ENCODE measurements at places on chromosomes 4 and X.

DNA sequence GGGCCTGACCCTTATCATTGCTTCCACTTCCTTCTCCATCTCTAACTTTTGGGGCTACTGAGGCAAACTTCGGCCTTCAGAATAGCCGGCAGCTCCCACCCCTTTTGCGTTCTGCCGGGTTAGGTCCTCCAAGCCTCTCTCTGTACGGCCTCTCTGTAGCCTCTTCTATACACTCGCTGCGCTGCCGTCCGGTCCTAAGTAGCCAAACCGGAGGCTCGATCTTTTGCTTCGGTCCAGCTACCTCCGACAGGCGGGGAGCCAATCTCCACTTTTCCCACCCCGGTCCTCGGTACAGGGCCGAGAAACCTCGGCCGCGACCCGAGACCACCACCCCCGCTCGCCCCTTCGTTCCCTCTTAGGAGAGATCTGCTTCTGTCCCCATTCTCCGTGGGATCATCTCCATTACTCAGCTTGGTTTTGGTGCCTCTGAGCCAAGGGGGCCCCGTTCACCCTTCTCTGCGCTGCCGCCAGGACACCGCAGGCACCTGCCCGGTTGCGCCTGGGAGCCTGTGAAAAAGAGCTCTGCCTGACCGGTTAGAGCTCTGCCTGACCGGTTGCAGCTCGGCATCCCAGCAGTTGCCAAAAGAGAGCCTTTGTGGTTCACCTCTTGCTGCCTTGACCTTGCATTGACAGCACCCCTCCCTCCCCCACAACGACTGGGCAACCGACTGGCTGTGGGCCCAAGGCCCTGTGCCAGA lies 1.0 kb upstream of the HTR2C start:
- no peak for DNase-seq

DNA sequence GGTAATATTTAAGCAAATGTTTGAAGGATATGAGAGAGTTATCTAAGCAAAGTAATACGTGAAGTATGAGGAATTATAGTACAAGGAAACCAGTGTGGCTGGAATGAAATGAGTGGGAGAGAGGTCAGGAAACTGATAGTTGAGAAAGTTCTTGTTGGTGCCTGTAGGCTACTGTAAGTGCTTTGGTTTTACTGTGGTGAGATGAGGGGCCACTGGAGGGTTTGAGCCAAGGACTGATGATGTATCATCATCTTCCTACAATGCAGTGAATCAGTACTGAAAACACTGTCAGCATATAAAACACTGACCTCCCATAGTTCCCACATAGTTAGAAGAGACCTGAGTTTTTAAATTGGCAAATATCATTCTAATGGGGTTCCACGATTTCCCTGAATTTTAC lies 367.5 kb upstream of the CTSO start:
- peak; percentile 97 for DNase-seq

GRCh38 chrX:53305996-53306937 lies 24.9 kb upstream of the IQSEC2 start:
- DNase-seq = peak; percentile 42

DNA sequence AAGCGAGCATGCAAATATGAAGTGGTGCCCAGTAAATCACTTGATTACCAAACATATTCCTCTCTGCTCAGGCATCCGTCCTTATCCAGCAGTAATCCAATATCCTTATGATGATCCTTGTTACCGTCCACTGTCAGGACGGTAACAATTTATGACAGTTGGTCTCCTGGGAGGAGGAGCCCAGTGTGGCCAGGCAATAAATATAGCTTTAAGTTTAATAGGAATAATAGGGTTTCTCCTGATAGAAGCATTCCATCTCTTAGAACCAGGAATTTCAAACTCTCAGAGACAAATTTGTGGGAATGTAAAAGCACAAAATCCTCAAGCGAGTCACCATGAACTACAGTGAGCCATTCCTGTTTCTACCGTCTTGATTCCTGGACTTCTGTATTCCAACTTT lies 171.2 kb upstream of the IL15 start:
- DNase-seq = no peak

DNA sequence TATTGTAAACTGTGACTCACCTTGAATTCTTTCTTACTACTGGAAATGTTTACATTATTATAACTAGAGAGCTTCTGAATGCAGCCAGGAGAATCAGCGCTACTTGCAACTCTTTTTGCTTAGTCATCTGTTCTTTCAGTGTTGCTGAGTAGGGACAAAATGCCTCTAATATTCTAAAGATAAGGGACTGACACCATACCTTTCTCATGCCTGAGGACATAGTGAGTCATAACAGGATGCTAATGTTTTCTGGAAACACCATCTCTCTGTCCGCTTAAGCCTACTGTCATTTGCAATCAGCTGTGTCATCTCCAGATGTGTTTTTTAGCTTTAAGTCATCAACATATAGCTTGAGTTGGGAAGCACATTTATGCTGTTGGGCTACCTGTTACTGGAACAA lies 108.3 kb downstream of the QRFPR start:
- DNase-seq = peak; percentile 91

- DNase-seq = no peak
Measured at GRCh38 chrX:45191383-45191782, 9.3 kb downstream of the DIPK2B start.

- DNase-seq = no peak
Measured at GRCh38 chr4:122522944-122523343, 66.4 kb upstream of the IL2 start.

GRCh38 chr4:80140194-80140593 lies 57.1 kb upstream of the PRDM8 start:
- DNase-seq = no peak

DNA sequence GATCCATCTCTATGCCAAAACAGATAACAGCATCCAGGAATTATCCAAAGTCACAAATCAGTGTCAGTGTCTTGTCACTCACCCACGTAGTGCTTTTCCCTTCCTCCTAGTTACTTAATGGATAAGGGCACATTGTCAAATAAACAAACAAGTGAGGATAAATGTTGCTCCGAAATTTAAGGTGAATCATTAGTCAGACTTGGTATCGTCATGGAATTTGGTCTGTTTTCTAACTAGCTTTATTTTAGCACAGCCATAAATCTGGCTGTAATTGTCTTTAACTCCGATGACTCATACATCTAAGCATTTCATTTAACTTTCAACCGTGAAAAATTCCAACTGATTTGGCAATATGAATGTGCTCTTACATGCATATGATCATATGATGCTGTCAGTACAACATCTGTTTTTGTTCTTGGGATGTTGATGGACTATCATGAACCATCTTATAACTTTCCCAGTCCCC lies 83.3 kb downstream of the SNCA start:
- peak; percentile 97 for DNase-seq

GRCh38 chr4:123547216-123548165 lies 150.9 kb downstream of the SPRY1 start:
- DNase-seq = no peak

- DNase-seq = no peak
Measured at GRCh38 chr4:26892480-26893150, 32.0 kb downstream of the STIM2 start.

DNA sequence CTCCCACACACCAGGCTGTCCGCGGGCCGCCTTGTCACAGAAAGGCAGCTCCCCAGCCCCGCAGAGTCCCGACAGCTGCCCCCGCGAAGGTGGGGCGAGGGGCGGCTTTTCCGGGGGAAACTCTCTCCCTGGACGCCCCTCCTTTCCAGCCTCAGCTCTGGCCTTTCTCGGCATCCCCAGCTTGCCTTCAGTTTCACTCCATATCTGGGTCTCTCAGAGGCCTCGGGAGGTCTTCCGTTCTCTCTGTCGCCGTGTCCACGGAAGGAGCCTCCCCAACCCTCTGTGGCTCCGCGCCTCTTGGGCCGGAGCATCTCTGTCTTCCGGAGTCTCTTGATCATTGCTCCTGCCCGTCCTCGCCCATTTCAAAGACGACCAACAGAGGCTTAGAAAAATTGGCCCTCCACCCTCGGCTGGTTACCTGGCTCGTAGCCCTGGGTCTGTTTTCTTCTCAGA lies 6.1 kb upstream of the MSX1 start:
- no peak for DNase-seq

DNA sequence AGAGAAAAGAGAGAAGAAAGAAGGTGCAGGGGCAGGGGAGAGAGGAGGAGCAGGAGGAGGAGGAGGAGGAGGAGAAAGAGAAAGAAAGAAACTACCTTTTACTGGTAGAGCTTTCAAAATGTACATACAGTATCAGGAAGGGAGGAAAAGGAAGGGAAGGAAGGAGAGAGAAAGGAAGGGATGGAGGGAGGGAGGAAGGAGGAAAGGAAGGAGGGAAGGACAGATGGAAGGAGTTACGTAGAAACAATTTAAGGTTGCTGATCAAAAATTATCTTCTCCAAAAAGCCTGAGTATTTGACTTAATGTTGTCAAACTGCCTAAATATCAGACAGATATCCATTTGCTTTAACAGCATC lies 13.4 kb downstream of the TBC1D9 start:
- no peak for DNase-seq

DNA sequence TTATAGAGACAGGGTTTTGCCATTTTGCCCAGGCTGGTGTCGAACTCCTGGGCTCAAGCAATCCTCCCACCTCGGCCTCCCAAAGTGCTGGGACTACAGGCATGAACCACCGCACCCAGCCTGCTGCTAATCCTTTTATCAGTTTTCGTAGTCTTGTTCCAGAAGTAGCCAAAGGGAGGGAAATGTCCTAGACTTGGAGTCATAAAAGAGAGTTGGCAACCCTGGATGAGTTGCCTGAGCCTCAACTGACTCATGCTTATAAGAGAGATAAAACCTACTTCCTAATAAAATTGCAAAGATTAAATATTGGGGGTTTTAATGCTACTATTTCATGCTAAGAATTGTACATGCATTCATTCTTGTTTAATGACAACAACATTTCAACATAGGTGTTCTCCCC lies 44.3 kb downstream of the CD40LG start:
- DNase-seq = peak; percentile 26

DNA sequence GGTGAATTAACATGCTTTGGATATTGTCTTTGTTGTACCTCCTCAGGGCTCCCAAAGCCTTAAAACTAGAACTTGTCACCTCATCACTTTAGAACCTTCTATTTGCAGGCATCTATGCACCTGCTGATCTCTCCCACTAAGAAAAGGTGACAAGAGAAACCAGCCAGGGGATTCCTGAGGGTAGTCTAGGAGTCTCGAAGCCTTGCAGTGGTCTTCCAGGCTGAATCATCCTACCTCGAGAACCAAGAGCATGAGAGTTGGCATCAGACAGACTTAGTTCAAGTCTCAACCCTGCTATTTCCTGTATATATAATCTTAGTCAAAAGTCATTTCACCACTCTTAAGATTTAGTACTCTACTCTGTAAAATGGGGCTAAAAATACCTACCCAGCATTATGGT lies 29.6 kb downstream of the RTL5 start:
- no peak for DNase-seq

- peak; percentile 81 for DNase-seq
Measured at GRCh38 chrX:150202641-150203247, 160.4 kb upstream of the MAMLD1 start.

GRCh38 chrX:141958675-141959074 lies 55.0 kb downstream of the MAGEC1 start:
- DNase-seq = no peak

GRCh38 chr4:122692641-122693520 lies 39.6 kb upstream of the BBS12 start:
- DNase-seq = peak; percentile 69

Data from iris pigment epithelial cell (primary cell).